ENCODE measurements at places on chromosomes 3 and 15. TPM values are rescaled to one million over a fixed set of nuclear protein-coding genes. Genes with fewer than 3 reads are reported as not detected.

Gene AGBL1
- not detected for total RNA-seq

Gene COL6A6
- total RNA-seq, result not detected

Gene LSMEM2
- 0.10 TPM for total RNA-seq

Gene BCL6
- 10.6 TPM for total RNA-seq

Gene IL16
- total RNA-seq, result not detected

Gene ZNF860
- total RNA-seq, result 1.1 TPM

Gene SERPINI1
- total RNA-seq, result 2.8 TPM

Gene VEPH1
- total RNA-seq, result 0.70 TPM
